ENCODE measurements at places on chromosomes 16 and 17. TPM values are rescaled to one million over a fixed set of nuclear protein-coding genes. Genes with fewer than 3 reads are reported as not detected.

TBX2 gene
- 0.14 TPM for total RNA-seq

VPS4A gene
- 34.6 TPM for total RNA-seq

USP31 gene
- 8.0 TPM for total RNA-seq

MMP25 gene
- total RNA-seq: 7.7 TPM

WNT3 gene
- total RNA-seq: not detected

C16orf74 gene
- total RNA-seq: not detected

NECAB2 gene
- 0.11 TPM for total RNA-seq

TBC1D3B gene
- total RNA-seq: 10.0 TPM

Data from activated T-helper 2 cell treated with anti-CD3 and anti-CD28 coated beads, Interferon-gamma antibody, Interleukin-2, Interleukin-4, amounts not matched to agents 10 μg/mL and 5 μg/mL and 100 μg/mL, durations not matched to agents 14 hours and 24 hours and 36 hours (primary cell).